ENCODE measurements at places on chromosomes 12 and 14.

DNA sequence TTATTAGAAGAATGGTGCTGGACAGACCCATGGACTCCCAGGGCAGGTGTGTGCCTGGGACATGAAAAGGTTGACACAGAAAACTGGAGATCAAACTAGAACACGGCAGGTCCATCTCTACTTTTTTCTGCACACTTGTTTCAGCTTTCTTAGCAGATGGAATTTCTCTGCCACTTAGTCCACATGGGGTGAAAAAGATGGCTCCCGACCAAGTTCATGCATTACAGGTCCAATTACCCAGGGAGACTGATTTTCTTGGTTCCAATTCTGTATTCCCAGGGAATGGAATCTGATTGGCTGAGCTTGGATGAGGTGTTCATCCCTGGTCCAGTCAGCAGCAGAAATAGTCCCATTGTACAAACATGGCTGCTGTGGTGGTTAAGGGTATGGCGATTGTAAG, 238.9 kb upstream of the SRRM4 start:
- DNase-seq = no peak

DNA sequence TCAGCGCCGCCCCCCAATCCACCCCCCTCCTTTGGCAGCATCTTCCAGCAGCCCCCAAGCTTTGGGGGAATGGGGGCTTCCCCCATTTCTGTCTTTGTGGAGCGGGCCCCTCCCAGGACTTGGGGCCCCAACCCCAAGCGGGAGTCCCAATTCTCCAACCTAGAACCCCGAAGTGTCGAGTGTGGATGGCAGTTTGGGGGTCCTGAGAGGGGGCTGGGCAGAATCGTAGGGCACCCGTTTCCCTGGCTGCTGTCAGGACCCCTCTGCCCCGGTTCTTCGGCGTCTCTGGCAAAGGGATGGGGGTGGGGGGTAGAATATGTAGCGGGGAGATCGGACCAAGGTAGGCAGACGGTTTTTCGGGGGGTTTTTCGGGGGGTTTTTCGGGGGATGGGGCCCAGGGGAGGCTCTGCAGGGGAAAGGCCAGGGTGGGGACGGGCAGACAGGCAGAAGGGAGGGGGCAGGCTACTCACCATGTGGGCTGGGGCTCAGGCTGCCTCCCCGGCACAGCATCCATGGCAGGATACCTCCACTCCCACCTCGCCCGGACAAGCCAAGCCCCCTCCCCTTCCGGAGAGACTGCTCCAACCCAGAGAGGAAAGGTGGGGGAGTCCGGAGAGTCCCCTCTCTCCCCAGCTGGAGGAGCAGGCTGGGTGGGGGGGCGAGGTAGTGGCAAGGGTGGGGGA, 739 bp downstream of the JPH4 start:
- DNase-seq = no peak

- no peak for DNase-seq
These were observed 365 bp downstream of the ING4 start for GRCh38 chr12:6662602-6662905.

GRCh38 chr14:34119107-34119858, 168.4 kb upstream of the EGLN3 start:
- DNase-seq = no peak

DNA sequence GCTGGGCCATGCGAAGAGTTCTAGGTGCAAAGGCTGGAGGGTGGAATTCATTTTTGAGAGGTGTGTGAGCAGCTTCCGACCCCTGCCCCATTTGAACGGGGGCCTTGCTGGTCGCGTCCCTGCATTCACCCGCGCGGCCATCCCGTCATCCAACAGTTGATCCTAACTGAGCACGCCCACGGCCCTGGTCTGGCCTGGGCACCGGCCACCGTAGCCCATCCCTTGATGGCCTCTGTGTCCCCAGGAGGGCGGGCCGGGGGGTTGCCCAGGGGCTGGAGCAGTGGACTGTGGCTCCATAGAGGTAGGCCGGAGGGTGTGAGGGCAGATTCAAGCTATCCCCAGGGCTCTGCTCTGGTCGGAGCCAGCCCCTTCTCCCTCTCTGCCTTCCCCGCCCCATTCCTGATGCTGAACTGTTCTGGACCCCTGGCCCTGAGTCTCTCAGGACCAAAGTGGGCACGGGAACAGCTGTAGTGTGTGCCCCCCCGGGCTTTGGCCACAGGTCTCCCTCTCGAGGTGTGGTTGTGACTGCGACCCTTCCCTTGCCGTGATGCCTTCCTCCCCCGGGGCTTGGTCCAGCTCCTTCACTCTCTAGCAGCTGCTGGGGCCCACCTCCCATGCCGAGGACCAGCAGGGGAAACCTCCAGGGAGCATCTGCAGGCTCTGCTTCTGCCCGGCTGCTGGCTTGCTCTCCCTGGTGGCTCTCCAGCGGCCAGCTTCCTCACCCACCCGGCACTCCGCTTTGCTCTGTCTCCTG, 9.1 kb downstream of the MEG3 start:
- DNase-seq = no peak

DNA sequence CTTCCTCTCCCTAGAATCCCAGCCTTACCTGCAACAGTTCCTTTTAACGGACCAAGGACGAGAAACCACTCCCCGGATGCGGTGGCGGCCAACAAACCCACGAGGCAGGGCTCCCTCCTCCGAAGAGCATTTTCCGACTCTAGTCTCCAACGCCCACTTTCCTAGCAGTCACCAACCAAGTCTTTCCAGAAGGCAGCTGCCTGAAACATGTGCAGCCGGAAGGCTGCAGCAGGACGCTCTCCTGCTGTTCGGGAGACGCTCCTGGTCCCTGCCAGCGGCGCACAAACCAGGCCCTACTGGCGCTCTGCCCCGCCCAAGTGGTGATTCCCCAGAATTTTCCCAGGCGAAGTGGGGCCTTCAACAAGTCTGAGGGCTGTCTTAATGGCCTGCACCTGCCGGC, 21.1 kb upstream of the ADAM20 start:
- DNase-seq = no peak

DNA sequence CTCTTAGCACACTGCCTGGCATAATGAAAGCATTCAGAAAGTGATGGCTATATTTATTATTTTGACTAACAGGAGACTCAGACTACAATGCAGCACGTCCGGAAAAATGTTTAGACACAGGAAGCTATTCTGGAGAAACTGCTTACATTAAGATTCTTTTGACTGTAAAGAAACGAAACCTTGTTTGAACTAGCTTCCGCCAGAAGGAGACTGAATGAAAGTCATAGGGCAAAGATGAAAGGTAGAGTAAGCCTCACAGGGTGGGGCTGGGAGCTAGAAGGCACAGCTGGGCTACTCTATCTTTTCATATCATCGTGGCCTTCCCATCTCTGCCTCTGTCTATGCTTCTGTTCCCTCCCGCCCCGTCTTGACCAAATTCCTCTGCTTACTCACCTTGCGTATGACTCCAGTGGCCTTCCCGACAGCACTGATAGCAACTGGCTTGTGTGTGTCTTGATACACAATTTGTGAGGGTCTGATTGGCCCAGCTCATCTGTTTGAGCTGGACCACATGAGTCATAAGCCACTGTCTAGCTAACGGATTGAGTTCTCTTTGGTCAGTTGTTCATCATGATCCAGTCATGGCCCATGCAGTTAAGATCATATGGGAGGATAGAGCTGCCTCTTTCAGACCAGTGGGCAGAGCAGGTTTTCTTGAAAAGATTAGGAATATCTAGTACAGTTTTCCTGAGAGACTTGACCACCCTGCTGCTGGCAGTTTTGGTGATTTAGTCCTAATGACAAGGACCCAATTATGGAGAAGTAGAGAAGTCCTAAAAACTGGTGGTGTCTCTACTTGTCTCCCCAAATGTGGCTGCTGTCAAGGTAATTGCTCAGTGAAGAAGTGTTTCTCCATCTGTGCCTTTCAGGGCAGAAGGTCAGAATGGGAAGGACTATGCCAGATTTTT, 151.5 kb upstream of the SLC38A2 start:
- DNase-seq = no peak

DNA sequence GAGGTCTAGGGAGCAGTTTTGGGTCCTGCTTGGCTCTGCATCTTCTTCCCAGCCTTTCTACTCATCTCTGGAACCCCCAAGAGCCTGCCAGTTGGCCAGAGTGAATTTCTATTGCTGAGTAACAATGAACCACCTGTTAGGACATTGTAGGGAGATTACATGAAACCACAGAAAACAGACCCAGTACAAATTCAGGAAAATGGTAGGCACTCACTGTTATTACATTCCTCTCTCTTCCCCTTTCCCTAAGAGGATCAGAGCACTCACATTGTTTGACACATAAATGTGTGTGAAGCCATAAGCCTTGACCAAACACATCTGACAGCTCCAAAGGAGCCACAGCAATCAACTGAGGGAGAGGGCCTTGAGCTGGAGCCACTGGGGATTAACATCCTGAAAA, 216.1 kb downstream of the TMEM132D start:
- no peak for DNase-seq

DNA sequence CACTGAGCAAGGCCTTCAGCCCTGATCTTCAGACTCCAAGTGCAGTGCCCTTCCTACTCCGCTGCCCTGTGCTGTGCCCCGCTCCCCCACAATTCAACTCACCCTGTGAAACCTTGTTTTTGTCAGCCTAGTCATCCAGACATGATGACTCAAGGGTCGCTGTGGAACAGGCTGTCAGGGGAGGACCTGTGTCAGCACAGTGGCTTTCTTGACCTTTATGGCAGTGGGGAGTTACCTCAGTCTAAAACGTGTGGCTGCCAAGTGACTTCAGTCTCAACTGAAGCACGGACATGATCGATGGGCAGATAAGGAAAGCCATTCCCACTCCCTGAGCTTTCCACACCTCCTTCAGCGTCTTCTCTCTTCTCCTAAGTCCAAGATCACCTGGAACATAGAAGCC, 16.3 kb upstream of the FLVCR2 start:
- no peak for DNase-seq

- peak; percentile 75 for DNase-seq
These were observed 113.5 kb upstream of the VASH1 start for GRCh38 chr14:76647697-76648298.

GRCh38 chr12:50224026-50224692, 57.0 kb upstream of the CERS5 start:
- DNase-seq = peak; percentile 94

DNA sequence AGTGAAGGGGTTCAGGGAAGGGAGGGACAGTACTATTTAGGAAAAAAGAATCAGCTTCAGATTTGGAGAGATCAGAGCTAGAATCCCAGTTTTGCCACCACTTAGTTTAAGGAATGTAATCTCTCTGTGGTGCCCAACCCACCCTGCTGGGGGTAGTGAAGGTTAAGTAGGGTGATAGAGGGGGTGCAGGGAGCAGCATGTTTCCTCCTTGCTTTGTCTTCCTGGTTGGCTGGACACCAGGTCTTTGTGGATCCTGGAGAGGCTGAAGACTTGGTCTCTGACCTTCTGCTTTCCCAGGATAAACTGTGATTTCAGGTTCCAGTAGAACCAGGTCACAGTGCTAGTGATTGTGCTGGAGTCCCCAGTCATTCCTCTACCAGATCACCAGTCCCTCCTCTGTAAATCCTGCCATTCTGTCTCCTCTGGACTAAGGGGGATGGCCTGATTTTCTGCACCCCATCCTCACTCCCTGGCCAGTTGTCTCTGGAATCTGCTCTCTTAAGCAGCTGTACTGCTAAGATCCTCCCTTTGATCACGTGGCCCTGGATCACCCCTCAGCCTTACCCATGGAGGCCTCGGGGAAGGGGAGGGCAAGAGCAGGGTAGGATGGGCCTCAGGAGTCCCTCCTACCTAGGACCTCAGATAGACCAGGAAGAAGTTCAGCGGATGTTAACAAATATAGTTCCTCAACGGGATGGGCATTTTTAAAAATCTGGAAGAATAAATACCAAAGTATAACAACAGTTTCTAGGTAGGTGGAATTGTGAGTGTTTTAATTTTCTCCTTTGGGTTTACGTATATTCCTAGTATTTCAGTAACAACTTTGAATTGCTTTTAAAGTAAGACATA, 3.1 kb downstream of the MAP3K12 start:
- peak; percentile 43 for DNase-seq
